NCI-H2107 (cell line): ENCODE measurements at places on chromosomes 13 and 19.

- no peak for DNase-seq
Observed at GRCh38 chr13:24500977-24501376, 11.6 kb downstream of the PARP4 start.

GRCh38 chr13:59413126-59413525, 750.6 kb downstream of the DIAPH3 start:
- no peak for DNase-seq

DNA sequence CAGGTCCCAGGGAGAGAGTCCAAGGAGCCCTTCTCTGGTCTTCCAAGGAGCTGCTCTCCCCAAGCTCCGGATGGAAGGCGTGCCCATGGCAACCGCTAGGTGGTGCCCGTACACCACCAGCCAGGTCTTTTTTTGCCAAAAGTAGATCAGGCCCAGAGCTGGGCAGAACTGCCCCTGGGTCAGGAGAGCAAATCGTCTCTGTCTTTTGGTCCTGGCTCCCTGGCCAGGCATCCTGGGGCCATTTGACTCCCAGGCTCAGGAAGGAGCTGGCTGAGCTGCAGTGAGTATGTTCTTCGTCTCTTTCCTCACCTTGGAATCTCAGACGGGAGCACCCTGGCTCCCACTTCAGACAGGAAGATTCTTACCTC, 24.6 kb upstream of the BCL3 start:
- no peak for DNase-seq

GRCh38 chr19:14476673-14477401, 1.7 kb upstream of the PTGER1 start:
- peak; percentile 71 for DNase-seq

GRCh38 chr19:4229179-4229931, at the start of gene EBI3:
EBI3 (plus strand) TSS chr19:4229523; CDS start chr19:4229551, 28 bp downstream.
- no peak for DNase-seq

DNA sequence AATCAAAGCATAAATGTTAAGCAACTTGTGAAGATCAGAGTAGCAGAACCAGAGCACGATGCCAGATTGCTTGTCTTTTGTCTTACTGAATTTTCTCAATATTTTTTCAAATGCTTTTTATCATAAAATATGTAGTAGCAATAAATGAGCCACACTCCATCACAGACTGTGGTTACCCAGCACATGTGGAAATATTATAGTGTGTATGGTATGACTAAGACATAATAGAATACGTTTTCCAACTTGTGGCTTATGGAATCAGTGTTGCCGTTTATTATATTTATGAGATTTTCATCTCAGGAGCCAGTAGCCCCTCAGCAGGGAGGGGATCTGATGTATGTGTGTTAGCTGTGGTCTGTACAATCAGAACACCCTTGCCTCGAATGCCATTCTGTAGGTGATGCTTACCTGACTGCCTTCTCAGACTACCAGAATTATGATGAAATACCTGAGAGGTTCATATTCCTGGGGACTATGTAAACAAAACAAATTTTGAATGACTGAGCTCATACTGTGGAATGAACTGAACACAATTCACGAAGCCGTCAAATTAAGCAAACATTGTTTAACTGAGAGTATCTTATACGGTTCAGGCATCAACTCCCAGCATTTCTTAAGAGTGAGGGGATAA, 1.9 kb downstream of the SCEL start:
- DNase-seq, result no peak

- no peak for DNase-seq
Observed at GRCh38 chr19:19686580-19686979, 17.9 kb downstream of the ZNF101 start.

GRCh38 chr19:40163541-40164129, 27.6 kb upstream of the MAP3K10 start:
- DNase-seq, result no peak

DNA sequence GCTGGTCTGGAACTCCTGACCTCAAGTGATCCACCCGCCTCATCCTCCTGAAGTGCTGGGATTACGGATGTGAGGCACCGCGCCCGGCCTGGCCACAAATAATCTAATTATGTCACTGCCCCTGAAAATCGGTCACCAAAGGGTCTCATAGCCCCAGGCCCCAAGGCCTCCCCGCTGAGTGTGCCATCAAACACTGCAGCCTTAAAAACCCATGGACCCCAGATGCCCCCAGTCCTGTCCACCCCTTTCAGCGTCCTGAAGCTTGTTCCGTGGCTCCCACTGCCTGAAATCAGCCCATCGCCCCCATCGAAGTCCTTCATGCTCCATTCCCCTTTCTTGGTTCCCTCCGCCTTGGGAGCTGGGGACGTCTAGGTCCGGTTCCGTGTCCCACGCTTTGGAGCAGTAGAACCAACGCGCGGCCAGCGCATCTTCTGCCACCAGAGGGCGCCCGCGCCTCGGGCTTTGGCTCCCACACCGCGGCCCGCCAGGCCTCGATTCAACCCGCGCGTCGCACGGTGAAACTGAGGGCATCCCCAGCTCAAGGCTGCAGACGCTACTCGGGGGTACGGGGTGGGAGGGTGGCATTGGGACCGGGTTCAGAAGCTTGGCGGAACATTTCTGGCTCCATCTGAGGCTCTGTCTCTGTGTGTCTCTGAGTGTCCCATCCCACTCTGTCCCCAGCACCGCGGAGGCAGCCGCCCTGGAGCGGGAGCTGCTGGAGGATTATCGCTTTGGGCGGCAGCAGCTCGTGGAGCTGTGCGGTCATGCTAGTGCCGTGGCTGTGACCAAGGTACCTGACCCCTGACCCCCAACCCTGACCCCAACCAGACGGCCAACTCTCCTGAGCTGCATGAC, 3.5 kb downstream of the YJEFN3 start:
- peak; percentile 59 for DNase-seq

GRCh38 chr19:9309974-9310446, 372 bp upstream of the ZNF699 start:
- DNase-seq, result peak; percentile 92

DNA sequence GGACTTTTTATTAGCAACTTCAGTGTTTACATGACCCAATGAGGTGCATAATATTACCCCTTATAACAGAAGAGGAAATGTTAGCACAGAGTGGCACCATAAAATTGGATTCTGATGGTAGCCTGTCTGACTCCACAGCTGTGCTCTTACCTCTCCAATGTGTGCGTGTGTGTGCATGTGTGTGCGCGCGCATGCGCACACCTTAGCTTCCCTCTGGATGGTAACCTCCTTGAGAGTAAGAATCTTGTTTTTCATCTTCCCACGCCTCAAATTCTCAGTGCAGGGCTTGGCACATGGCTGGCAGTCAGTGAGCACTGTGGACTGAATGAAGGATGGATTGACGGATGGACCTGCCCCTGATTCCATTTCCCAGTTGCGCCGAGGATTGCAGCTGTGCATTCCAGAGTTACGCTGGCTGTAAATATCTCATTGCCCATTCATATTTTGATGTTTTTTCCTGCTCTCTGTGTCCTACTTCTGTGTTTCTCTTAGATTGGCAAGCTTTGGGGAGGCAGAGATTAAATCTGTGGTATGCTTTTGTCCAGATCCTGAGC, 99.2 kb upstream of the WASF3 start:
- DNase-seq, result no peak

GRCh38 chr19:55082020-55082851, 6.6 kb downstream of the EPS8L1 start:
- DNase-seq, result no peak

DNA sequence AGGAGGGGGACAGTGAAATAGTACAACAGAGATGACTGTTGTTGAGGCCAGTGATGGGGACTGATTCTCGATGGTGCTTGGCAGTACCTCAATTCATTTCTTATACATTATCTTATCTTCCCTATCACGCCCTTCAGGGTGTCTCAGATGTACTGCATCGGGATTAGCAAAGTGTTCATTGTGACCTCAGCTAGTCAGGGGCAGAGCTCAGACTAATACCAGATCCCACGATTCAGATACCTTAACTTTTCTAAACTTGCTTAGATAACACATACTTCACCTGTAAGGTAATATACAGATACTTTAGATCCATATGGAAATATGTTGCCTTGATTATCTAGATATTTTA, 720.6 kb downstream of the EFNB2 start:
- no peak for DNase-seq

- no peak for DNase-seq
Observed at GRCh38 chr13:30034458-30034795, 184.0 kb upstream of the UBL3 start.

DNA sequence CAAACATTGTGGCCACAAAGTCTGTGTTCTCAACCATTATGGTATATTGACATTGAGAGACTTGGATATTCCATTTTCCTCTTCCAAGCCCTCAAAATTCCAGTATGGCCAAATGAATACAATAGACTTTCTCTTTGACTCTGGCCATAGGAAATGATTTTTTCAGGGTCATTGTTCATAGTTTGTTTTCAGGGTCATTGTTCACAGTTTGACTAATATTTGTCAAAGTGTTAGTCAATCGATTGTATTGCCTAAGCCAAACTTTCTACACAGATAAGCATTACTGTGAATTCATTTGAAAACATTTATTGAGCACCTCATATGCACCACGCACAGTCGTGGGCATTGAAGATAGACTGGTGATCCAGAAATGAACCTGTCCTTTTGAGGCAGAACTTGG, 22.9 kb upstream of the FAM216B start:
- DNase-seq, result no peak

DNA sequence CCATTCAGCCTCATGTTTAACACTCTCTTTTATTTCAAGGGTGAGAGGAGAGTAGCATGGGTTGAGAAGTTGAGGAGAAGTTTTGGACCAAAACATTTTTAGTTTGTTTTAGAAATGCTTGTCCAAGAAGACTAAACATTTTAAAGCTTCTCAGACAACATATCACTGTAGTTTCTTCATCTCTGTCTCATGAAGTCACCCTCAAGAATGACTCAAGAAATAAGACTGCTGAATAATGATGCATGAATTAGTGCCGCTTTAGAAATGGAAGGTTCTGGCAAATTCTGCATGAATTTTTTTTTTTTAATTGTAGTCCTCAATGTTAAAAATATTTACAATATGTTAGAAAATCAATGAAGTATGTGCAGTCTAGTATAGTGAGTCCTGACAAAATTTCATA, 422.7 kb upstream of the ARGLU1 start:
- no peak for DNase-seq

- DNase-seq, result no peak
Observed at GRCh38 chr13:61415749-61416148, at the start of gene PCDH20. PCDH20 (minus strand) TSS chr13:61415849; CDS start chr13:61415158, 691 bp downstream.

- DNase-seq, result peak; percentile 16
Observed at GRCh38 chr13:30125422-30126073, 181.8 kb downstream of the KATNAL1 start.

- DNase-seq, result no peak
Observed at GRCh38 chr19:17235971-17236777, 9.5 kb downstream of the NR2F6 start.

GRCh38 chr19:38975214-38975860, at the start of gene FBXO17:
FBXO17 (minus strand) TSS chr19:38975742; CDS start chr19:38950319, 25,423 bp downstream.
- no peak for DNase-seq

- no peak for DNase-seq
Observed at GRCh38 chr13:40599747-40600146, 66.7 kb downstream of the FOXO1 start.

DNA sequence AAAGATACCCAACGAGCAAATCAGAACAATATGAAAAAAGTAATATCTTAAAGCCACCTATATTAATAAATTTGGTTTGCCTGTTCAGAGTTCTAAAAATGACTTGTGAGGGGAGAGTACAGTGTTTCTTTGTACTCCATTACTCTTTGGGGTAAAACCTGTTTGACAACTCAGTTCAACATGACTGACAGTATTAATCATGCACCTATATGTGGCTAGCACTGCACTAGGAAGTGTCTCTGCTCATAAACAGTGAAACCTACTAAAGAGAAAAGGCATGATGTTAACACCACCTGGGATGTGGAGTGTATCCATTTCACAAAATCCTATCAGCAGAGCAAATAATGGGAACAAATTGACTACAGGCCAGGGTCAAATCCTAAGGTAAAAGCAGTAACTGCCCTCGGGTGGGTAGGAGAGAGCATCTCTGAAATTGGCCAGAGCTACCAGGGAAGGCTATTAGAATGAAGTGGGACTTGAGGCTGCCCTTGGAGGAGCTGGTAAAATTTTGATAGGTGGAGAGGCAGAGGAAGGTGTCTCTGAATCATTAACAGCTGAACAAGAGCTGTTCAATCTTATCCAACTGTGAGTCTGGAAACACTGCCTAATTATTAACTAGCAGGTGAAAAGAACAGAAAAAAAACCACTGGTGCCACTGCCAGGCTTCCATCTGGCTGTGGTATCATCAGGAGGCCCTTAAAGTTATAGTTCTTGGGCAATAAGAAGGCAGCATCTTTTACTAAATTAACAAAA, 365.1 kb downstream of the DNAJC15 start:
- DNase-seq, result no peak

- no peak for DNase-seq
Observed at GRCh38 chr19:1491114-1491848, at the start of gene REEP6. REEP6 (plus strand) TSS chr19:1491181; CDS start chr19:1491270, 89 bp downstream.

GRCh38 chr19:30228835-30229524, 143.2 kb upstream of the ZNF536 start:
- no peak for DNase-seq

DNA sequence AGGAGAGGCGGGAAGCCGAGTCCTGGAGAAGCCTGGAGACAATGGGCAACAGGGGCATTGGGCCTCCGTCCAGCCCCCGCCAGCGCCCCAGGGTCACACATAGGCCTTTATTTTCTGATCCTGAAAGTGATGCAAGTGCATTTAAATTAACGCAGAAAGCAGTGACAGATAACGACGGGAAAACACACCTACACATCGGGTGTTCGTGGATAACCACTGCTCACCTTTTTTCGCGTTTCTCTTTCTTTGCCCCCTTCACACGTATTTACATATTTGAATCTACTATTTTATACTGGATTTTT, 30.4 kb upstream of the GRTP1 start:
- no peak for DNase-seq

DNA sequence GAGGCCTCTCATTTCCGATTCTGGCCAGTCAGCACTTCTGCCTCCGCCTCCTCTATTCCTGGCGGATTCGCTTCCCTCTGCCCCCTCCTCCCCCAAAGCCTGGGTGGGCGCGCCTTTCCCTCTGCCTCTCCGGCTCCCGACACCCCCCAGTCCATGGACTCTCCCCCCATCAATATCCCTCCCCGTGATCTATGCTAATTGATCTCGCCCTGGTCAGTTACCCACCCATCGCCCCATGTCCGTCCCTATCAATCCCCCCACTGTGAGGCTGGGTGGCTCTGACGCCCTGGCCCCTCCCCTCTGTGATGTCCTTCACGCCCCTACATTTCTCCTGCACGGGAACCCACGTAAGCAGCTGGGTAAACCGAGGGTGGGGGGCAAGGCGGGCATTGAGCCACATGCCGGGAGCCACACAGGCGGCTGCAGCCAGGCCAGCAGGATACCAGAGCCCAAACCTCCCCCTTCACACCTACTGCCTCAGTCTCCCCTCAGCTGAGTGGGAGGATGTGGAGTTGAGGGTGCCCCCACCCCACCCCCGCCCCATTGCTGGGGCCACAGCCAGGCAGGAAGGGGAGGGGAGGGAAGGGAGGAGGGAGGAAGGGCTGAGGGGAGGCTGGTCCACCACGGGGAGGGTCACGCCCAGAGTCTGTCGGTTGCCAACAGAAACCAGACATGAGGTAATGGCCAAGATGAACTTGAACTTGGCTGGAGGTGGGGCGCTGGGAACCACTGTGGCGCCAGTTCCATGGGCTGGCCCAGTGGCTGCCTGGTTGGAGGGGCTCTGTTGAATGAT, 21.0 kb downstream of the SMIM24 start:
- no peak for DNase-seq
